Astrocyte of the cerebellum (primary cell): ENCODE measurements at places on chromosomes 12 and 14.

DNA sequence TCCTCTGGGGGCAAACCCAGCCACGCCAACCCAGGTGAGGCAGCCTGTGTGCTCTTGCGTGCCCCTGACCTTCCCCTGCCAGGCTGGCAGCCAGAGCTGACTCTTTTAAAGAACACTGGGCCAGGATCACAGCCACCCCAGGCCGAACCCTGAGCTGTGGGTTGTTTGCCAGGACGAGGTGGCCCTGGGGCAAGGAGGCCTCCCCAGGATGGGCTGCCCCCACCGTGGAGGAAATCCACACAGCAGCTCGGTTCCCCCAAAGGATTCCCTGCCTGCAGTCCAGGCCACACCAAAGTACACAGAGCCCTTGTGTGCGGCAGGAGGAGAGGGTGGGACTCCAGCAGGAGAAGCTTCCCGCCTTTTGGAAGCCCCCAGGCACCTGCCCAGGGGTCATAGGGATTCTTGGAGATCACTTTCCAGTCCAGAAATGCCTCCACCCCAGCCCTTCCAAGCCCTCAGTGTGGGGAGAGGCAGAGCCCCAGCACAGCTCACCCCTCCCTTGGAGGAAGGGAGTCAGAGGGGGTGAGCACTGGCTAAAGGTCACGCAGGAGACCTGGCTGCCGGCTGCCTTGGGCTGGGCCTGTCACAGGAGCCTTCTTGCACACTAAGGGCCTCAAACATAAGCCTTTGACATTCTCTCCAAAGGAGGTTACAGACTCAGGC, 115.6 kb downstream of the CALM1 start:
- DNase-seq, result no peak

DNA sequence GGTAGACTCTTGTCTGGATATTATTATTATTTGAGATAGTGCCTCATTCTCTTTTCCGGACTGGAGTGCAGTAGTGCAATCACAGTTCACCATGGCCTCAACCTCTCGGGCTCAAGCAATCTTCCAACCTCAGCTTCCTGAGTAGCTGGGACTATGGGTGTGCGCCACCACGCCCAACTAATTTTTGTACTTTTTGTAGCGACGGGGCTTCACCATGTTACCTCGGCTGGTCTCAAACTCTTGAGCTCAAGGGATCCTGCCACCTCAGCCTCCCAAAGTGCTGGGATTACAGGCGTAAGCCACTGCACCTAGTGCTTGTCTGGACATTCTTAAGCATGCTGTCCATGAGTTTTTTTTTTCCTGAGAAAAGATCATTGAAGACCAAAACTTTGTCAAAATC, 498.9 kb upstream of the RGS6 start:
- no peak for DNase-seq

GRCh38 chr12:93802698-93803423, 125.7 kb downstream of the CRADD start:
- no peak for DNase-seq

DNA sequence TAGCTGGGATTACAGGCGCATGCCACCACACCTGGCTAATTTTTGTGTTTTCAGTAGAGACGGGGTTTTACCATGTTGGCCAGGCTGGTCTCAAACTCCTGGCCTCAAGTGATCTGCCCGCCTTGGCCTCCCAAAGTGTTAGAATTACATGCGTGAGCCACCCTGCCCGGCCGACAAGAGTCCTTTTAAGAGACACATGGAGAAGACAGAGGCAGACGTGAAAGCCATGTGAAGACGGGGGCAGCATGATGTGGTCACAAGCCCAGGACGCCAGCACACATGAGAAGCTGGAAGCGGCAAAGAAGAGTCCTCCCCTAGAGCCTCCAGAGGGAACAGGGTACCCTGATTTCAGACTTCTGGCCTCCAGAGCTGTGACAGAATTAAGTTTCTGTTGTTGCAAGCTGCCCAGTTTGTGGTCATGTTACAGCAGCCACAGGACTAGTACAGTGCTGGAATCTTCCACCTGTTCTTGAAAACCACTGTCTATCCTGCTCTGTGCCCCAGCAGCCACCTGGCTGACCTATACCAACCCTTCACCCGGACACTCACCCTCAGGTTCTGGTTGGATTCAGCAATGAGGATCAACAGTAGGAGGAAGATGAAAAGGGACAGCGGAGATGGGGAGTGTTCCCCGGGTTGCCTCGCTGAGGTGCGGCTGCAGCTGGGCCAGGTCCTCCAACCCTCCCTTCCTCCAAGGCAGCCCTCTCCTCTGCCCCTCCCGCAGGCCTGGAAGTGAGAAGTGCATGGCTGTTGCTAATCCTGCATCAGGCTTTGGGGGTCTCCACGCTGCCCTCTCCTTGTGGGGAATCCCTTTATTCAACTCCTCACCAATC, 16.9 kb downstream of the VPS37B start:
- no peak for DNase-seq
